Stimulated activated CD8-positive, alpha-beta memory T cell treated with anti-CD3 and anti-CD28 coated beads, Interleukin-2, amount 100 ng/mL, for 1 hour (primary cell): ENCODE measurements at places on chromosomes 2 and 18.

- DNase-seq: no peak
Measured at GRCh38 chr18:6156446-6156845, 258.3 kb downstream of the L3MBTL4 start.

DNA sequence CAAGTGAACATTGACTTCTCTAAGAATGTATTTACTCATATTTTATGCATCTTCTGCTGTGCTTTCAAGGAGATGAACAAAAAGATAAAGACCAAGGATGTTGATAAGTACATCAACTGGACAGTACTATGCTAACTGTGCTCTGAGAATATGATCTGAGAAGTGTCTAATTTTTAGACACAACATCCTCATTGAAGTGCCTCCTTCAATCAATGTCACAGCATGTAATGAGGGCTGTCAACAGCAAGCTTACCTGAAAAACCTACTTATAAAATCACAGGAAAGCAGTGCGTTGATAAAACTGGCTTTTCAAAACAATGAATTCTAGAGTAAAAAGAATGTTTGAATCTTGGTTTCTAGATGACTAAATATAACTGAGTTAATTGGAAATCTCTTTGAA is 452.9 kb upstream of the DSEL start:
- DNase-seq: no peak

- DNase-seq: no peak
Measured at GRCh38 chr2:74428675-74429074, 7.1 kb downstream of the WDR54 start.

GRCh38 chr2:128370468-128371247 is 52.0 kb upstream of the HS6ST1 start:
- DNase-seq: no peak

DNA sequence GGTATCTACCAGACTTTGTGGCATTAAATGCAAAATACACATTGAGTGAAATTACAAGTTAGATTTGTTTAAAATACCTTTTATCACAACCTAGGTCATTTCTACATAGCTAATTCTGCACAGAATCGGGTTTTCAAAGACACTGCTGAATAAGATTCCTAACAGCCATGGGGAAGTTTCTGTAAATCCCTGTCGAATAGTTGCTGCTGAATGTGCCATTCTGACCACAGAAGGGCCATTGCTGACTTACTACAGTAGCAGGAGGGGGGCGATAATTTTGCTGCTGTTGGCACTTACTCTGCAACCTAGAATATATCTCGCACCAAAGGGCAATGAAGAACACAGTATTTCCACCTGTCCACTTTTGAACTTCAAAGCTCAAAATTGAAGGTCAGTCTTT is 232.8 kb downstream of the TCF4 start:
- no peak for DNase-seq

DNA sequence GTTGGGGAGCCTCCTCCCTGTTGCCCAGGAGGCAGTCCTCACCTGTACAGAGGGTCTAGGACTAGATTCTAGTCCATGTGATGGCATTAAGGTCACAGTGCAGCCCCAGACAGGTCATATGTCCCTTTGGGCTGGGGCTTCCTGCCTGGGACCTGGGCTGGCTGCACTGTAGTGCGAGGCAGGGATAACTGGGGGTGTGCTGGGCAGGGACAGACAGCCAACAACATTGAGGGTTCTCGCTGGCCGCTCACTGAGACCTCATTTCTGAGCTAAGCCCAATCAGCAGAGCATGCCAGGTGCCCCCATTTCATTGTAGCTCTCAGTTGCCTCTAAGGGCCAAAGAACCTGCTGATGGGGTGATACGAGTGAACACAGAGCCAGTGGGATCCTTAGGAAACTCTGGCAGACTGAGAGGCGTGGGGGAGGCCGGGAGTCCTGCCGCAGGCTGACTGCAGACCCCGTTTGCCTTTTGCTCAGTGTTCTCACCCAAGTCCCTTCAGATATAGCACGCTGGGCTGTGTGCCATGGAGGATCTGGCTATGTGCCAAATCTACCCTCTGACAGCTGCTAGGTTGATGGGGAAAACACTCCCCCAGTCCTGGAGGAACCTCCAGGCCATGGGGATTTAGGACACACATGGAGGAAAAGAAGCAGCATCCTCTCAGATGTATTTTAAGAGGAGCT is 51.9 kb downstream of the DYSF start:
- DNase-seq: no peak

GRCh38 chr2:233131936-233132720 is 72.0 kb downstream of the INPP5D start:
- no peak for DNase-seq

- no peak for DNase-seq
Measured at GRCh38 chr2:3633089-3633981, 24.7 kb upstream of the ALLC start.

DNA sequence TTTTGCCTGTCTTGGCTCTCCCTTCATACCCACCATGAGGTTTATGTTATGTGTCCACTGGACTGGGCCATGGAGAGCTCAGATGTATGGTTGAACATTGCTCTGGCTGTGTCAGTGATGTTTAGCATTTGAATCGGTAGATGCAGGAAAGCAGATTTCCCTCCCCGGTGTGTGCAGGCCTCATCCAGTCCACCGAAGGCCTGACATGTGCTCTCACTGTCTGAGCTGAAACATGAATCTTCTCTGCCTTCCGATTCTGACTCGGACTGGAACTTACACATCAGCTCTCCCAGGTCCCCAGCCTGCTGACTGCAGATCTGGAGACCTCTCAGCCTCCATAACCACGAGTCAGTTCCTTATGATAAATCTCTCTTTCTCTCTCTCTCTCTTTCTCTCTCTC is 72.4 kb upstream of the SLC66A3 start:
- no peak for DNase-seq
